Tibial artery (tissue), 4 donors: ENCODE measurements at places on chromosomes 3 and 15.

GRCh38 chr15:48582452-48583247 lies 62.9 kb downstream of the FBN1 start:
- no peak for DNase-seq

- no peak for DNase-seq
Observed at GRCh38 chr3:61855211-61855610, 293.8 kb downstream of the PTPRG start.

DNA sequence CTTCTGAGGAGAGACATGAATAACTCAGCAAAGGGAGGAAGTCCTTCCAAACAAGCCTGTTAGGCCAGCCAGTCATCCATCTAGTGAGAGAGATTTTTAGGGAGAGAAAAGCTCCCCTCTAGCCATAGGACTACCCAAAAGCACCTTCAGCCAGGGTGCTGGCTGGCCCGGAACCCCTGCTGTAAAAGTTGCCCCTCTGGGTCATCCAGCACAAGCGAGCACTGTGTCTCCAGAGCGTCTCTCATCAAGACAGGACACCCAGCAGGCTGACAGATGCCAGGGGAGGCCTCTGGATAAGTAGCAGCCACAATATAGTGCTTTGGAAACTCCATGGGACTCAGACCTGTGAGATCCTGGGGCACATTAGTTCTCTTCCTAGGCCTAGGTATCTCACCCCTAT lies 24.5 kb downstream of the ANXA2 start:
- DNase-seq = no peak

DNA sequence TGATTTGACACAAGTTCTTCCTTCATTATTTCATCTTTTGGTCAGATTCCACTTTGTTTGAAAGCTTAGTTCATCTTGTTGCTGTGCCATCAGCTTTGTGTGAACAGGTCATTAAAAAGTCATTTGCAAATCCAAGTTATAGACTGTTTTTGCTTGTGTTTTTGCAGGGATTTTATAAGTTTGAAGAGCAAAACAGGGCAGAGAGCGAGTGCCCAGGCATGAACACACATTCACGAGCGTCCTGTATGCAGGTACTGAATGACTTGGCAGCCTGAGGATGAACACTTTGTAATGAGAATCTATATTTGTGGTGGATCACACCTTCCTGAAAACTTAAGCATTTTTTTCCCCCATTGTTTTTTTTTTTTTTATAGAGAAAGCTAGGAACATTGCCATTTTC lies 60.6 kb upstream of the SAMMSON start:
- no peak for DNase-seq

DNA sequence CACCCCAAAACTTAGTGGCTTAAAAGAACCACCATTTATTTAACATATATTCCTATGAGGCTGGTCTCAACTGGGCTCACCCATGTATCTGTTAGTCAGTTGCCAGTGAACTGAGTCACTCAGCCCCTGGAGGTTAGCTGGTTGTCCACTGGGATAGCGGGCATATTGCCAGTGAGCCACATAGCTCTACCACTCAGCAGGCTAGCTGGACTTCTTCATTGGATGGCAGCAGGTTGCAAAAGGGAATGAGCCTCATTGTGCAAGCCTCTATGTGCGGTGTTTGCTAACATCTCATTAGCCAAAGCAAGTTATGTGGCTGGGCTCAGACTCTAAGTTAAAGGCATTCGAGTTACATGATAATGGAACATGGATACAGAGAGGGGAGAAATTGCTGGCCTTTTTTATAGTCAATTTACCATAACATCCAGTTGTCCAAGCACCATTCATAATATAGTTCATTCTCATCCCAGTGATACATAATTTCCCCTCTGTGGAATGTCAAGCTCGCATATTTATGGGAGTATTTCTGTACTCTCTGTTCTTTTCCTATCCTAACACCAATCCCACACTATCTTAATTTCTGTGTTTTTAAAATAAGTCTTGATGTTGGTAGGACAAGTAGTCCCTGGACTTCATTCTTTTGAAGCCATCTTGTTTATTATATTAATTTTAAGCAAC lies 8.7 kb downstream of the BTD start:
- peak; percentile 78 for DNase-seq

GRCh38 chr3:102148598-102149337 lies 286.0 kb upstream of the ZPLD1 start:
- no peak for DNase-seq

GRCh38 chr3:5476403-5476802 lies 288.9 kb downstream of the EDEM1 start:
- no peak for DNase-seq

DNA sequence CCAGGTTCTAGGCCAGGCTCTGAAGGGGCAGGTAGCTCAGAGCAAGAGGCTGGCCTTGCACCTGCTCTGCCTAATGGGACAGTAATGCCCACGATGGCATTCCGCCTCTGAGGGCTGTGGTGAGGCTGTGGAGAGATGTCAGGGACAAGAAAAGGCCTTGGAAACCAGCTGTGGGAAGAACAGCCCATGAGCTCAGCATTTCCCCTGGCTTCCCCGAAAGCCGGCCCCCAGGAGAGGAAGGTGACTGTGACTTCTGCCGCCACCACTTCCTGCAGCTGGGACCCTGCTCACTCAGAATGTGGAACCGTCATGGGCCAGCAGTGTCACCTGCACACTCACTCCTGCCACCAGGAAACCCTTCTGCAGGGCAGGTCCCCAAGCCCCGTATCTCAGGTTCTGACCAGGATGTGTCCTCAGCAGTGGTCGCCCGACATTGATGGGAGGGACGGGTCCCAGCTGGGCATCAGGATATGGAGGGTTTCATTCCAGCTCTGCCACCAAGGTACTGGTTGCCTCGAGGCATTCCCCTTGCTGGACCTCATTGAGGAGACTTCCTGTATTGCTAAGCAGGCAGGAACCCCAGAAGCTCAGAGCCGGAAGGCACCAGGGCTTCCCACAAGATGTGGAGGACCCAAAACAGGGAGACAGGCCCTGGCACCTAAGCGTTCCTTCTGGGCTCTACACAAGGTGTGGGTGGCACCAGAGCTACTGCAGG lies 30.7 kb downstream of the SEMA7A start:
- no peak for DNase-seq

- DNase-seq = peak; percentile 53
Observed at GRCh38 chr3:72171946-72172345, 387.0 kb upstream of the PROK2 start.

DNA sequence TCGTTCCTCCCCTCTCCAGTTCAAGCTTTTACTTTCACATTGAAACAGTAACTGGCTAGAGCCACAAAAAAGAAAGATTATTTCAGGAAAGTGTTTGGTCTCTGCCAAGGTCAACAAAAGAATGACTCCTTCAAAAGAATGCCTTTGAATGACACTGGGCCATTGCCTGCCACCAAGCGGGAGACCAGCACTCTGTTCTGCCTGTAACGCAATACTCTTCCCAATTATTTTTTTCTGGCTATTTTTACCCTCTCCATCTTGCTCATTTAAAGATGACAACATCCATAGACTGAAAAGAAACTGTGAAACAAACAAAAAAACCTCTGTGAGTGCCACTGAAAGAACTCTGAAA lies 37.3 kb downstream of the EHHADH start:
- DNase-seq = no peak

- DNase-seq = no peak
Observed at GRCh38 chr3:46517016-46517783, 19.4 kb downstream of the RTP3 start.

- peak; percentile 63 for DNase-seq
Observed at GRCh38 chr3:128489927-128490649, 2.9 kb downstream of the GATA2 start.

GRCh38 chr15:66886241-66886675 lies 179.1 kb upstream of the SMAD3 start:
- no peak for DNase-seq

DNA sequence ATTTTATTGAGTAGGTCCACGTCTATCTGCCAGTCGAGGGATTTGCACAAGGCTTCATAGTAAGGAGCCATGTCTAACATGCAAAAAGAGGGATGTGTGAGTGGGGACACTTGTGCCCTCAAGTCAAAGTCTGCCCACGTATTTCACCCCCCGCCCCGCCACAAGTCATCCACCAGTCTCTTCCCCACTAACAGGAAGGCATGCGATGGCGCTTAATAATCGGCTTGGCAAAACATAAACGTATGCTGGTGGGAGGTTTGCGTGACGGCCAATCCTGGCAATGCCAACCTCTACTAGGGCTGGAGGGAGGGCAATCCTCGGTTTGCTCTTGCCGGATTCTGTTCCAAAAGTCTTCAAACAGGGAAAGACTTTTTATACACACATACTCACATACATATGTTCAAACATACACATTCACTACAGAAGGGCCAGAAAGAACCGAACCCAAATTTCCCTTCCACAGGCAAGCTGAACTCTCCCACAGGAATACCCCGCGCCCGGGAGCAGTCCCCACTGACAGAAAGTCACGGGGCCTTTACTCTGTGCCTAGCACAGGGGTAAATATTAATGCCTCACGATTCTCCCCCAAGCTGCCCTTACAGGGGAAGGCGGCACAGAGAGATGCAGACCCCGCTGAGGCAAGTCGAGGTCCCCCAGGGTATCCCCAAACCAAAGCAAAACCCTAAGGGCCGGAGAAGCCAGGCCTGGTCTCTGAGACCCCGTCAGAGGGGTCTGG lies 675 bp downstream of the PSMD6 start:
- DNase-seq = no peak

GRCh38 chr15:57950381-57950946 lies 115.0 kb downstream of the ALDH1A2 start:
- DNase-seq = no peak
